ENCODE measurements at places on chromosomes 5 and 9. TPM values are rescaled to one million over a fixed set of nuclear protein-coding genes. Genes with fewer than 3 reads are reported as not detected.

Gene AKNA
- total RNA-seq, result 6.1 TPM

Gene FLT4
- not detected for total RNA-seq

Gene CCNJL
- total RNA-seq, result 1.6 TPM

Gene DPYSL3
- 566 TPM for total RNA-seq

Gene SPINK4
- not detected for total RNA-seq

Gene MOB3B
- total RNA-seq, result 0.15 TPM

Gene UBE2QL1
- total RNA-seq, result 0.12 TPM

Gene NRG2
- 1.6 TPM for total RNA-seq

Gene SARDH
- 1.2 TPM for total RNA-seq

Gene SPTLC1
- 79.5 TPM for total RNA-seq

Gene PRR16
- 3.7 TPM for total RNA-seq

Gene NMUR2
- not detected for total RNA-seq

Gene SPIN1
- total RNA-seq, result 61.2 TPM

Gene RAB3C
- not detected for total RNA-seq

Gene IL17B
- total RNA-seq, result not detected

Gene DCTN3
- 161 TPM for total RNA-seq

Gene PTCD2
- total RNA-seq, result 6.2 TPM

Gene RNF145
- total RNA-seq, result 37.7 TPM

Gene FGD3
- total RNA-seq, result not detected

Gene FREM1
- under 0.01 TPM for total RNA-seq

Measured in smooth muscle cell of the coronary artery (primary cell).